Glutamatergic neuron (in vitro differentiated cells): ENCODE measurements at places on chromosomes 7 and 10. TPM values are rescaled to one million over a fixed set of nuclear protein-coding genes. Genes with fewer than 3 reads are reported as not detected.

DNAH11 gene
- total RNA-seq = 0.22 TPM

UPK3BL2 gene
- 11.4 TPM for total RNA-seq

BAZ1B gene
- total RNA-seq = 108 TPM

ALOX5 gene
- total RNA-seq = 8.4 TPM

OR2A7 gene
- total RNA-seq = 0.22 TPM

DGKB gene
- 57.8 TPM for total RNA-seq

MTURN gene
- total RNA-seq = 32.6 TPM

DLX6 gene
- not detected for total RNA-seq

PIK3CG gene
- not detected for total RNA-seq

HNRNPH3 gene
- 194 TPM for total RNA-seq

NOLC1 gene
- total RNA-seq = 59.5 TPM

LBX1 gene
- not detected for total RNA-seq

H2BK1 gene
- total RNA-seq = not detected

GNAT3 gene
- total RNA-seq = 2.0 TPM

MARVELD1 gene
- total RNA-seq = 12.2 TPM

DNA sequence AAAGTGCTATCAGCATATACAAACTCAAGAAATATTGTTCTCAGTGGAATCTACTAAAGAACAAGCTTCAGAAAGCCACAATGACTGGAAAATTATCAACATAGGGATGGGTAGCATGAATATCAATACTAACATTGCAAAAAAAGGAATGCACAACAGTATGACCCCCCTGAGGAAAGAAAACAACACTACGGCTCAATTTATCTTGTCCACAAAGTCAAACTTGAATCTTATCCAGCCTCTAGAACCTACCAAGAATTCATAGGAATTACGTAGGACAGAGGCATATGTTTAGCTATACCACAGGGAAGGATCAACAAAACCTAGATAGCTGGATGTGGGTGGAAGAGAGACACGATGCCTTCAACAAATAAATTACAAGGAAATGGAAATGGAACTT, 54.6 kb downstream of the AGMO start:
- no peak for DNase-seq

GRCh38 chr10:71222601-71223346, 10.4 kb downstream of the UNC5B start:
- DNase-seq = no peak

DNA sequence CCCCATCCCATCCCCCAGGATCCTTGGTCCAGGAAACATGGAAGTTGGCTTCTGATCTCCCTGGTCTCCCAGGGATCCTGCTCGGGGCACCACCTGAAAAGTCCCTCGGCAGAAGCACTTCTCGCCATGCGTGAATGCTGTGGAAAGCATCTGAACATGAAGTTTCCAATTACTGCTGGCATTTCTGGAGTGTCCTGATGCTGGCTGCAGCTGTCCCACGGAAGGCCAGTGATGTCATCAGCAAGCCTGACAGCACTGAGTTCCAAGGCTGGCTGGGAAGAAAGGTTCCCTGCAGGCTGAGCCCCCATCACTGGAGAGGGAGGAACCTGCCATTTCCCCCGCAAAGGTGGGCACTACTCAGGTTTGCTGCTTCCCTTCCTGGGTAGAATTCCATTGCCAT, 71.4 kb downstream of the KCNMA1 start:
- DNase-seq = no peak

DNA sequence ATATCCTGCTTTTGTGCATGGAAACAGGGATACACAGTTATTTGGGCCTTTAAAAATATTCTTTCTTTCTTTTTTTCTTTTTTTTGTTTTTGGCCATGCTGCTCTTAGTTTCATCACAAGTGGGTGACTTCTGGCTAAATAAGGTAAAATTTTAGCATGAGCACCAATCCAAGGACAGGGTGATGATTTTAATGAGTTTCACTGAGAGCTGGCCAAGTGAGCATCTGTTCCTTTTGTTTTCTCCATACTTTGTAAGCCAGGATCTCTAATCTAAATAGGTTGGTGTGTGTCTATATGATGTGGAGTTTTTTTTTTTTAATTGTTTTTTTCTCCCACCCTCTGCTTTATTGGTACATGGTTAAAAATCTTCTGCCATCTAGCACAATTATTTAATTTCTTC, 106.8 kb downstream of the POLL start:
- DNase-seq = no peak

DNA sequence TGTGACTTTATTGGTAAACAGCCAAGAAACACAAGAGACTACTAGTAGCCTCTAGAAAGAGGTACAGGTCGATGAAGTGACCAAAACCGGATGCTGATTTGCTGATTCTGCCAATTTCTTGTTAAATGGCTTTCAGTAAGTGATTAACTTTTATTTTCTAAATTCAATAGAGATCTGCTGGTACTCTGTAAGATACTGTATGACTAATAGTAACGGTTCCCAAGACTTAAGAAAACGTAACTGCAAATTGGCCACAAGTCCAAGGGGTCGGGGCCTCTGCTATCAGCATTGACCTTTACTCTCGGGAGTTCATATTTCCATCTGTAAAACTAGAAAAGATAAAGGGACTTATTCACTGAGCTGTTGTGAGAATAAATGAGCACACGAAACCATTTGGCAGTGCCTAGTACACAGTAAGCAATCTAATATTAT, 1.4 kb downstream of the FAM3C start:
- no peak for DNase-seq

DNA sequence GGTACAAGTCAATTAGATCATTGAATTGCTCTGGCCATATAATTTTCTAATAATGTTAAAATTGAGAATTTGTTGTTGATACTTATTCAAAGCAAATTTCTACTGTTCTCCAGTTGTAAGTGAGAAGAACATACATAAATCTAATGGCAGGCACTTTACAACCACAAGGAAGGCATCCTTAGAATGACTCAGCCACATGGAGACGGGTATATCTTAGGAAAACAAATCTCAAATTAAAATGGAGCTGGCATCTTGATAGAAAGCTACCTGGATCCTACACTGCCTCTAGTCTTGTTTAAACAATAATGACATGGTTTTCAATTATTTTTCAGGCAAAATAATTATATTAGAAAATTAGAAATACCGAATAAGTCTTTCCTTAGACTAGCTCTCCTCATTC, 1183.7 kb upstream of the SORCS1 start:
- DNase-seq = no peak

DNA sequence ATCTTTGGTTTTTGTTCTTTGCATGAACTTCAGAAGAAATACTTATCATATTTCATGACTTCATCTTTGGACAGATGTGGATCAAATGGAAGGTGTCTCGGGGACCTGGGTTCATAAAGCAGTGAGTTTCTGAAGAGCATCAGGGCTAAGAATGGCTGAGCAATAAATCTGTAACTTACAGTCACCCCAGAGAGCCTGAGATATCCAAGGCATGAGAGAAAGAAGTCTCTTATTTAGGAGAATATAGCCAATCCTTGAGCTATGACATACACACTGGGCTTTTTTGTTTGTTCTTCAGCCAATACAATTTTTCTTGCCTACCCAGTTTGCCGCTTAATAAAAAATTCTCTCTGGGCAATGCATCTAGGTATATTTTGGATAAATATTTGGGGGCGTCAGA, 252.6 kb upstream of the INHBA start:
- DNase-seq = no peak

GRCh38 chr7:89023206-89023605, 227.7 kb upstream of the TEX47 start:
- DNase-seq = no peak

GRCh38 chr7:67553378-67553777, 556.7 kb downstream of the TYW1 start:
- no peak for DNase-seq

DNA sequence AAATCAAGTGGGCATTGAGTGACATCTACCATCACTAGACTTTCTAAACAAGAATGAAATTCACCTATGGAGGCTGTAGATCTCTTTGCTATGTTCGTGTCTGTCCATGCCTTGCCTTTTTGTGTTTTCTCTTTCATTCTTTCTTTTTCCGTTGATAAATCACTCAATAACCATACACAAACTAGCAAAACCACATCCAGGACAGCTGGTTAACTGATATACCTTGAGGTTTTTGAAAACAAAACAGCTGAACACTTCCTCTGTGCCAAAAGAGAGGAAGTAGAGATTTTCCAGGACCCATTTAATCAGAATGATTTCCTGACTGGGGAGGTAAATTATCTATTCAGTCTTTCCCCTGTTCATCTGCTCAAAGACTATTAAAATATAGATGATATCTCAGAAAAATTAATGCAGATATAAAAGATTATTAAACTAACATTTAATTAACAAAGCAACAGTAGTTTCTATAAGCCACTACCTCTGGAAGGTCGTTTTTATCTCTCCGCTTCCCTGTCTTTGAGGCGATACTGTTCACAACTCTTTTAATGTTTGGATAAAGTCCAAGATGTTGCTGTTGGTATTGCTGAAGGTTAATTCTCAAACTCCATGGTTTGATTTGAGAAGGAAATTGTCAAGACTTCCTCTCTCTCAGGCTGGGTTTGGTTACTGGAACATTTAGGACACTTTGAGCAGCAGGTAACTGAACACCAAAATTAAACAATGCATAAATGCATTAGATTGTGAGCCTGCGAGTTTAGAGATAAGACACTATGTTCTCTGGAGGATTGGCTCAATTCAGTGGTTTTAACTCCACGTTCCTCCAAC, 24.4 kb upstream of the C10orf67 start:
- DNase-seq = no peak

DNA sequence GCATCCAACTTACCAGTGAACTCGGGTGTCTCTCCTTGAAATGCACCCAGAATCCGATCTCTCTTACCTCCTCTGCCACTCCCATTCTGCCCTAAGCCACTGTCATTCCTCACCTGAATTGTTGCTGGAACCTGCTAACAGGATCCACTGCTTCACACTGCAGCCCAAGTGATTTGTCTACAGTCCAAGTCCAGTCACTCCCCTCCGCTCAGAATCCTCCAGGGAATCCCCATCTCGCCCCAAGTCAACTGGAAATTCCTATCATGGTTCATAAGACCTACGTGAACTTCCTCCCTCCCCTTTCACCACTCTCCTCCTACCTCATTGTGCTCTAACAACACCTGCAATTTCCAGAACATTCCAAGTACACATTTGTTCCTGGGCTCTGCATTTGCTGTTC, 91.3 kb downstream of the SCRN1 start:
- DNase-seq = no peak

DNA sequence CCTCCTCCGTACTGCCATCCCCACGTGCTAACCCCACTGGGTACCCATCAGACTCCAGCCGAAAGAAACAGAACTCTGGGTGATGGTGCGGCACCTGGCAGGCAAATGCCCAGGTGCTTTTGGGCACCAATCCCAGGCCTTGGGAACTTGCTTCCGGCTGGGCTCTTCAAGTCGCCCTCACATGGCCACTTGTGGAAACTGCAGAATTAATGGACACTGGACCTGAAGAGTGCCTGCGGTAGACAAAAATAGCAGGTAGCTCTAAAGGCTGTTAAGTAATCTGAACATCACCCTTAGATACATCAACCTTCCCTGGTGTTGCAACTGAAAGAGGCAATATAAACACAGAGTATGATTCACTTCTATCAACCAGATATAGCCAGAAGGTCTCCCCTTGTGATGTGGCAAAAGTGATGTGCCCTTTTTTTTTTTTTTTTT, 644.4 kb downstream of the GRM8 start:
- peak; percentile 27 for DNase-seq

DNA sequence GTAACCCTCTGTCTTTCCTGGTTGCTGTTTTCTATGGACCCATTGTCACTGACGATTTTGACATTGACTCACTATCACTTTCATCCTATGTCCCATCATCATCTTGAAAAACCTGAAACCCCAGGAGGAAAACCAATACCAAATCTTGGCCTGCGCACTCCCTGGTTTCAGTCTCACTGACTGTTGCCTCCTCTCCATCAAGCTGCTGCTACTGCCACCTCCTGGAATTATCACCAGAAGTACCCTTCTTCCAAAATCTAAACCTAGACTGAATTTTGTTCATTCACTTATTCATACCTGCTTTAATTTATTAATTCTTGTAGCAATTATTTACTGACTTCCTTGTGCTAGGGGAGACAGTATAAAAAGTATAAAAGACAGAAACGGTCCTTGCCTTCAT, 44.5 kb upstream of the ACBD5 start:
- no peak for DNase-seq

DNA sequence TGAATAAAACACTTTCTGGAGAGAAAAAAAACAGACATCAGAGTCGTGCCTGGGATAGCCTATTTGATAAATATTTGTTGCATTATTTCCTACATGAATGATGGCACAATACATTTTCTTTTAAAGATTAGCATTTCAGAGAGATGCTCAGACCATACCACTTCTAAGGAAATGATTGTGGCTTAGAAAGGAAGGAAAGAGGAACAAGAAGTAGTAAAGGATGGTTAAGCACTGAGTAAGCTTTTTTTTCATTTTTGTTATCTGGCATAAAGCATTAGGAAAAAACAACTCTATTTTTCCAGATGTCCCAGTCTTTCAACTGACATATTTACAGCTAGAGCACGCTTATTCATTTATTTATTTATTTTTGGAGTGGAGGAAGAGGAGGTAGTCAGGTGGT, 258.8 kb upstream of the TEX47 start:
- no peak for DNase-seq

DNA sequence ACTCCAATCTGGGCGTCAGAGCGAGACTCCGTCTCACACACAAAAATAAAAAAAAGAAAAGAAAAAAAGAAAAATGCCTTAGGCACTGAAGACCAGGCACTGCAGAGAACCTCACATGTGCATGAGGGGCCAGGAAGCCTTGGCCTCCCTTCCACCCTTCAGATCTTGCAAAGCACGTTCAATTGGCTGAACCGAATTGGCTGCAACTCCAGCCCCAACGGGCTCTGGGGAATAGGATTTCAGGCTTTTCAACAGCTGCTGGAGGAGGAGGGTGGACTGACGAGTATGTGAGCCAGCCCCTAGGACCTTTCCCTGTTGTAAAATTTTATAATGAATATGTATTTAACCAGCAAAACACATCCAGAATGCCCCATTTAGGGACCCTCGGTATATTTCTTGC, 16.7 kb downstream of the TMEM120A start:
- DNase-seq = no peak

- DNase-seq = no peak
Observed at GRCh38 chr7:76296743-76297740, 5.4 kb upstream of the HSPB1 start.

GRCh38 chr7:76129366-76129765, 72.3 kb upstream of the SRRM3 start:
- no peak for DNase-seq

- DNase-seq = peak; percentile 40
Observed at GRCh38 chr10:62814756-62815380, 1.3 kb downstream of the EGR2 start.

DNA sequence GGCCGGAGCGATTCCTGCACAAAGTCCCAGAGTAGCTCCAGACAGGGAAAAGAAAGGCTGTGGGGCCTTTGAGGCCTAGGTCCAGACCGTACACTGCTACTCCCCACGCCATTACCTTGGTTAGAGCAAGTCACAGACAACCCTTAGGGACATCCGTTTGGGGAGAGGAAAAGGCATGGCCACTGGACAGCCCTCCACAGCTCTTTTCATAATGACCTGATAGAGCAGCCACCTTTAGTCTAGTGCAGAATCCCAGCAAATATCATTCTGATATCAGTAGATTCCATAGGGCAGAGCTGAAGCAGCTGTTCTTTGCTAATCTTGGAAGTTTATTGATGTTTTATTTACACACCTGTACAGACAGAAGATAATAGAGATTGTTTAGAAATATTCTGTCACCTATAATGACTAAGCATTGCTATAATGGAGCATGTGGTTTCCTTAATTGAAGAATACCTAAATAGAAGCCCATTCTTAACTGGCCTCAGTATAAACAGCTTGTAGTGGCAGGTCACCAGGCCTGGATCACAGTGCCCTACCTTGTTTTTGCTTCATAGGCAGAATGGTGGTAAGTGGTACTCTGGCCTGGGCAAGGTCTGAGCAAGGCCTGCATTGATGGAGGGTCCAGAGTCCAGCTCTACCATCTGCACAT, 27.9 kb downstream of the OGDH start:
- DNase-seq = no peak
